ENCODE measurements at places on chromosomes 1 and 21. TPM values are rescaled to one million over a fixed set of nuclear protein-coding genes. Genes with fewer than 3 reads are reported as not detected.

The LCE2A gene
- total RNA-seq: not detected

The HIVEP3 gene
- total RNA-seq: 7.9 TPM

The TNFRSF25 gene
- total RNA-seq: 60.9 TPM

The PPM1J gene
- total RNA-seq: 10.7 TPM

The XCL1 gene
- total RNA-seq: not detected

The KRTAP24-1 gene
- total RNA-seq: not detected

The FCGR1A gene
- total RNA-seq: not detected

The RGS16 gene
- total RNA-seq: 0.52 TPM

The ADGRL4 gene
- not detected for total RNA-seq

The PROK1 gene
- total RNA-seq: not detected

The C21orf58 gene
- 1.8 TPM for total RNA-seq

The CFAP107 gene
- not detected for total RNA-seq

The NCF2 gene
- total RNA-seq: under 0.01 TPM
